Stimulated activated CD4-positive, alpha-beta T cell treated with anti-CD3 and anti-CD28 coated beads, Interleukin-15, amount 100 ng/mL, for 1 hour (primary cell): ENCODE measurements at places on chromosomes 16 and 17.

- DNase-seq = no peak
These were observed at the start of gene CRAMP1 for GRCh38 chr16:1612320-1613111. TSS of gene CRAMP1 (plus strand) at chr16:1612360. CDS start at chr16:1614640, 2,280 bp downstream.

DNA sequence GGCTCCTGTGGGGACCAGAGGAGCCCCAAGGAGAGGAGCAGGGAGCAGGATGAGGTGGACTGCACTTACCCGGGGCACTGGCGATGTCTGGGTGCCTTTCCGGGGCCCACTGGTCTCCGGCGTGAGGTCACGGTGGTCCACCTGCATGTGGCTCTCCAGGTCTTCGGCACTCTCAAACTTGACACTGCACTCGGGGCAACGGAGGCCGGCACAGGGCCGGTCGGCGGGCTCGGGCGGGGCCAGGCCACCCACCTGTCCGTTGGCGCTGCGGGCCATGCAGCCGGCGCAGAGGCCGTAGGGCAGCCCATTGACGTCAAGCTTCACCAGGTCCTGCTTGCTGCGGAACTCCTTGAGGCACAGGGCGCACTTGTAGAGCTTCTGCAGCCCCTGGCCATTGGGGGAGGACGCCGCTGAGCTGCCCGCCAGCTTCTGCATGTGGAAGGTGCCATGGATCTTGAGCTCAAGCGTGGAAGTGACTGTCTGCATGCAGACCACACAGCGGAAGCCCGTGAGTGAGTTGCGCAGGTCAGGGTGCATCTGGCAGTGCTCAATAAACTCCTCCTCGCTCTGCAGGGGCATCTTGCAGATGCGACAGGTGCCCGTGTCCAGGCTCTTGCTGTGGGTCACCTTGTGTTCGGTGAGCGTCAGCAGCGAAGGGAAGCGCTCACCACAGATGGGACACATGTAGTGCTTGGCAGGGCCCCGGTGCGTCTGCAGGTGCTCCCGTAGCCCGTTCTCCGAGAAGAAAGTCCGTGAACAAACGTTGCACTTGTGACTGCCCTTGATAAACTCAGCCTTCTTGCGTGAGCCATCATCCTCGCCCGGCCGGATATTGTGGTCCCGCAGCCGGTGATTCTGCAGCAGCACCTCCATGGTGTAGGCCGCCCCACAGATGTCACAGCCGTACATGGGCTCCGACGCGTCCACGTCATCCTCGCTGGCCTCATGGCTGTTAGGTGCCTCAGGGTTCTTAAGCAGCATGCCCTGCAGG, 220.0 kb downstream of the ZNF423 start:
- no peak for DNase-seq

DNA sequence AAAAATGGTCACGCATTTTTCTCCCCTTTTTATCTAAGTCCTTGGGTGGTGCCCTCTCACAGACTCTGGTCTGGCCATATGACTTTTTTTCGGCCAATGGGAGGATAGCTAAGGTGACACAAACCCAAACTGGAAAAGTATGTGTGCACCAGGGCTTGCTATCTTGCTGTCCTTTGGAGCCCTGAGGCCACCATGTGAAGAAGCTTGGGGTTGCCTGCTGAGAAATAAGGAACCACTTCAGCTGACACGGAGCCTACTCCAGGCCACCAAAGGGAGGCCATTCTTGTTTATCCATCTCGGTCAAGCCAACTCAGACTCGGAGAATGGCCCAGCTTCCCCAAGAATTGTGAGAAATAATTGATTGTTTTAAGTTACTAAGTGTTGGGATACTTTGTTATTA, 111.4 kb upstream of the ZFHX3 start:
- no peak for DNase-seq

- DNase-seq = no peak
These were observed 224.7 kb upstream of the NLRP1 start for GRCh38 chr17:5809056-5809455.

- DNase-seq = no peak
These were observed 1038.3 kb downstream of the CDH11 start for GRCh38 chr16:64083428-64084129.

- no peak for DNase-seq
These were observed 5.7 kb upstream of the CISD3 start for GRCh38 chr17:38724337-38724988.

GRCh38 chr17:28707339-28707720, 4.4 kb downstream of the PROCA1 start:
- DNase-seq = no peak

DNA sequence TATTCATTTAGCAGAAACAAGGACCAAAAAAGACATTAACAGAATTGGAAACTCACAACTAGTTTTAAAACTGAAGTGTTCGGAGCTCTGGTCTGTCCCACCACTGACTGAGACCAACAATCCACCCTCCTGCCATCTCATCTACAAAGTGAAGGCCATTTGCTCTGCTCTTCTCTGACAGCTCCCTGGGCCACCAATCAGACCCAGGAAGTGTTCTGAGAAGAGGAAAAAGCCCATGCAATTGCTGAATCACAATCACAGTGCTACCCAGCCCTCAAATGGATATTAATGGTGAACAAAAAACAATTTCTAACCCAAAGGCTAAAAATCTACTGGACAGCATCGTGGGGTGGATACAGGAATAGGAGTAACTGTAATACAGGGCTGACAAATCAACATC, 2.1 kb downstream of the RPL23 start:
- no peak for DNase-seq

DNA sequence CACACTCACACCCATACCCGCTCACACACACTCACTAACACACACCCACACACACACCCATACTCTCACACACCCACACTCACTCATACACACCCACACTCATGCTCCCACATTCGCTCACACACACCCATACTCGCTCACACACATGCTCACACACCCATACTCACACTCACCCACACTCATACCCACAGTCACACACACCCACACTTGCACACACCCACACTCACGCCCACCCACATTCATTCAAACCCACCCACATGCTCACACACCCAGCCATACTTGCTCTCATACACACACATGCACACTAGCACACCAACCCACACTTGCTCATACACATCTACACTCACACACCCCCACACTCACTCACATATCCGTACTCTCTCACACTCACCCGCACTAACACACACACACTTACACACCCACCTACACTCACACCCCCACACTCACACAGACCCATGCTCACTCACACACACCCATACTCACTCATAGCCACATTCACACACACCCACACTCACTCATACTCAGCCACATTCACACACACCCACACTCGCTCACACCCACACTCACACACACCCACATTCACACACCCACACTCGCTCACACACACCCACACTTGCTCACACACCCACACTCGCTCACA, 322.4 kb upstream of the N4BP1 start:
- no peak for DNase-seq

GRCh38 chr17:74779948-74780400, 3.8 kb upstream of the NAT9 start:
- DNase-seq = no peak

DNA sequence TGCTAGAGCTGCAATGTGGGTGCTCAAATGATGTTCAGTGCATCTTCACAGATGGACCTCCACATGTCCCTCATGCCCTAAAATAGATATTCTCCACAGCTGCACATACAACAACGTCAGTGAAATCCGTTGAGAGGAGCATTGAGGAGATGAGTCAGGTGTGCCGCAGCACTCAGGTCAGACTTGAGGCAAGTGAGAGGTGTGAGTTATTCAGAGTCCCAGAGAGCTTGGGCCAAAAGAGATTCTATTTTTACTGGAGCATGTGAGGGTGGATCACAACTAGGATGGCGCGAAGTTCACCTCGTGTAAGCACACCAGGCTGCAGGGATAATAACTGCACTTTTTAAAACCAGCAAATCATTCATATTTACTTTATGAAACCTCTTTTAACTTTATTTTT, 645.3 kb downstream of the MAF start:
- no peak for DNase-seq

GRCh38 chr16:73094371-73094770, 46.4 kb upstream of the ZFHX3 start:
- no peak for DNase-seq

DNA sequence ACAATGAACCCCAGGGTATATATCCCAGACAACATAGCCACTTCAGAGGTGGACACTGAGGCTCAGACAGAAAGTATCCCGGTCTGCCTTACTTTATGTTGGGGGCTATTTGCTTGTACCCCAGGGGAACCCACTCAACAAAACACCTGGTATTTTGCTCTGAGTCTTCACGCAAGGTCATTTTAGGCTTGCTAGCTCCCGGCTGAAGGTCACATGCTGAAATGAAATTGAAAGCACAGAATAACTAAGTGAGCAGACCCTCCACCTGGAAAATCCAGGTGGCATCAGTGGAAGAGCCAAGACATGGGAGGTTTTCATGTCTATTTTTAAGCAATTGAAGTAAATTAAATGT, 4.1 kb upstream of the KDM8 start:
- no peak for DNase-seq

GRCh38 chr16:20798364-20798763, 7.9 kb downstream of the ERI2 start:
- no peak for DNase-seq

- DNase-seq = no peak
These were observed 88.2 kb upstream of the CORO6 start for GRCh38 chr17:29710891-29711418.

DNA sequence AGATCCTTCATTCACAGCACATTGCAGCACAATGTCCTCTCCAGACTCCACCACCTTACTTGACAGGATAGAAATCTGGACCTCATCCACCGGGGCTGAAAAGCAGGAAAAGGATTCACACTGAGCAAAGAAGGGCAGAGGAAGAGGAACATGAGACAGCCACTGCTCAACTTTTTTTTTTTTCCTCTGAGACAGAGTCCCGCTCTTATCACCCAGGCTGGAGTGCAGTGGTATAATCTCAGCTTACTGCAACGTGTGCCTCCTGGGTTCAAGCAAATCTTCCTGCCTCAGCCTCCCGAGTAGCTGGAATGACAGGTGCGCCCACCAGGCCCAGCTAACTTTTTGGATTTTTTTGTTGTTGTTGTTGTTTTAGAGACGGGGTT, 34.4 kb downstream of the PECAM1 start:
- DNase-seq = no peak

DNA sequence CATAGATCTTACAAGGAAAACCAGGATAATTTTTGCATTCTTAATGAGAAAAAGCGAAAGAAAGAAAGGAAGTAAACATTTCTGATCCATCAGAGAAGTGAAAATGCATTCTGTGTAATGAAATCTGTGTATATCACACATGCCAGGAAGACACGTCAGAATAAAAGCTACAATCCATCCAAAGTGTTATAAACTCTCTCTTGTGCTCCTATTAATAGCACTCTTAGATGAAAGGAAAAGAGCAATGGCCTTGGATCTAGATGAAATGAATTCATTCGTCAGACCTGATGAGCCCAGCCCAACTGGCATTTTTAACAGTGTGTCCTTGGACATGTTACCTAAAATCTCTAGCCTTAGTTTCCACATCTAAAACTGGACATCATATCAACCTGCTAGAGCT, 885.5 kb downstream of the CDH11 start:
- no peak for DNase-seq

DNA sequence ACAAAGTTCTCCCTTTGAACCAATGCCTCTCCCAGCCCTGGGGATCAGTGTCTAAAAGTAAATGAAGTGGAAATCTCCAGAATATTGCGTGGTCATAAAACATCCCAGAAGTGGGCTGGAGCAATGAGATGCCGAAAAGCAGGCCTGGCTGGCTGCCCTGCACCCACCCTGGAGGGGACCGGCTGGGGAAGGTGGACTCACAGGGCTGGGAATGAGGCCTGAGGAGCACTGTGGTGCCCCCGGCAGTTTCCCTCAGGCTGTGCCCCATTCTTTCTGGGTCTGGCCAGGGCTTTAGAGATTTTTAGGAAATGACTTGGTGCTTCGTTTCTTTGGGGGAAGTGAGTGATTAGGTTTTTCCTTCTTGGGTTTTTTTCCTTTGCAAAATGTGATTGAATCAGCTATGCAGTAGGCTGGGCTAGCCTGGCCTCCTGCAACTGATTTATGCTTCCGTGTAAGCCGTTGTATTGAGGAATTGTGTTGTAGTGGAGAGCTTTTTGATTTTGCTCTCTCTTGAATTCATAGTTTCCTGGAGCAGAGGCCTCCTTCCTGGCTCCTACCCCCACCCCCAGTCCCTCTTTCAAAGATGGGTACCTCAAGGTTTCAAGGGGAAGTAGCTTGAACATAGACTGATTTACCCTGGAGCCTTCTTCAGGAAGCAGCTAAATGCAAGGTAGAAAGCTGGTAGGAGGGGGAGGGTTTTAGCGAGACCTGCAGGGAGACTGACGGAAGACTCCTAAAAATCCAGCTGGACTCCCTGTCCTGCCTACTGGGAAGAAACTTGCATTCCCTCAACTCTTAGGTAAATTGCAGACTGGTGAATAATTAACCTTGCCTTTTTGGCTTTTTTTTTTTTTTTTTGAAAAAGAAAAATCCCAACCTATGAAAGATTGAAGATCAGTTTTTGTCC, 170.2 kb downstream of the RAB11FIP4 start:
- DNase-seq = no peak

DNA sequence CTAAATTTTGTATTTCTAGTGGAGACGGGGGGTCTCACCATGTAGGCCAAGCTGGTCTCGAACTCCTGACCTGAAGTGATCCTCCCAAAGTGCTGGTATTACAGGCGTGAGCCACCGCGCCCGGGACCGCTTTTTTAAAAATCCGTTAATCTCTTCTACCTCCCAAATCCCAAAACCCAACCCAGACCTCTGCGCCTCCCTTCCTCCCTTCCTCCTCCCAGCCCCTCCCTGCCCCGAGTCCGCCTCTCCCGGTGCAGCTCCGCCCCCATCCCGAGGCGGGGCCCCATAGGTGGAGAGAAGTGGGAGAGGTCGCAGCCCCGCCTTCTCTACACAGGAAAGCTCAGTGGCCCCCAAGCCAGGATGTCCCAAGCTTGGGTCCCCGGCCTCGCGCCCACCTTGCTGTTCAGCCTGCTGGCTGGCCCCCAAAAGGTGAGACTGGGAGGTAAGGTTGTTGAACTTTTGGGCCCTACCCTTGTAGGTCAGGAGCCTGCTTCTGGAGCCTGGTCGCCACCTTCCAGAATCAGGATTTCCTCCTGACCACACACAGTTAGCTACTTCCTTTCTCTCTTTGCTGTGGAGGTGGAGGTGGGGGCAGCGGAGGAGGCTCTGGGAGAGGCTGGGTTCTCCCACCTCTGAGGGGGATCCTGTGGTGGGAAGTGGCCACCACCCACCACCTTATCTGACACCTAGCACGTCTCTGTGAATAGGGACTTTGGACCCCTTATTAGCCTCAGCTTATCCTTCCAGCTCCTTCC, at the start of gene TMEM92:
Gene TMEM92 (plus strand): TSS at position 325 of the 755 bp plus-strand sequence. CDS start 36 bp downstream, at position 361.
- no peak for DNase-seq

DNA sequence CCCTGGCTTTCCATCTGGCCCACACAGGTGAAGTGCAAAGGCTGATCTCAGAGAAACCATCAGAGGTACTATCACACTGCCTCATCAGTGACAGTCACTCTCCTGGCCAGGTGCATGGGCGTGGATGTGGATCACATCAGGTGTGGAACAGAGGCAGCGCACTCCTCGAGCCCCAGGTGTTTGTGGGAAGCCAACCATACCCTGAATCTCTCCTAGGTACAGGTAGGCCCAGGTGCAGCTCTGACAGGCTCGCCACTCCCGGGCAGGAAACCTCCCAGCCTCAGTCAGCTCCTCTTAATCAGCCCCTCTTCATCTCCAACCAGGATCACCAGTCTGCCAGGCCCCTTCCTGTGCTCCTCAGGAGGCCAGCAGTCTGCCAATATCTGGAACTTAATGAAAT, 31.7 kb downstream of the TLE7 start:
- no peak for DNase-seq
